ENCODE measurements at places on chromosomes 2 and 18.

DNA sequence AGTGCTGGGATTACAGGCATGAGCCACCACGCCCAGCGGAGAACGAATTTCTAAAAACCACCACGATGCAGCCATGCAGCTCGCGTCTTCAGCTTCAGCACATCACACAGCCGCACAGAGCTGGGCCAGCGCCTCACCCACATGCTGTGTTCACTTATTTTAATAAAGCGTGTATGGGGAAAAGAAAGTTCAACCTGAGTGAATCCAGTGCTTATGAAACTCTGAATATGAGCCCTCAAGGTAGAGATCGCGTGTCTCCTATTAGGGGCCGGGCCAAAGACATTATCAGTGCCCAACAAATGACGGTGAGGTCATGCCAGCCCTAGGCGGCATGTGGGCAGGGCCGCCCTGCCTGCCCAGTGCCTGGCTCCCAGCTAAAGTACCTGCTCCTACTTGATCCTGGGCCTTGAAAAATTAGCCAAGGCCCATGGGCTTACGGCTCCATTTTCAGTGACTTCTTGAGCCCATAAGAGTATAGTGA lies 44.3 kb downstream of the SPRED2 start:
- no peak for DNase-seq

- DNase-seq = no peak
Measured at GRCh38 chr2:230762317-230762896, 49.8 kb downstream of the CAB39 start.

- DNase-seq = peak; percentile 98
Measured at GRCh38 chr2:113818382-113818951, 62.0 kb upstream of the SLC35F5 start.

DNA sequence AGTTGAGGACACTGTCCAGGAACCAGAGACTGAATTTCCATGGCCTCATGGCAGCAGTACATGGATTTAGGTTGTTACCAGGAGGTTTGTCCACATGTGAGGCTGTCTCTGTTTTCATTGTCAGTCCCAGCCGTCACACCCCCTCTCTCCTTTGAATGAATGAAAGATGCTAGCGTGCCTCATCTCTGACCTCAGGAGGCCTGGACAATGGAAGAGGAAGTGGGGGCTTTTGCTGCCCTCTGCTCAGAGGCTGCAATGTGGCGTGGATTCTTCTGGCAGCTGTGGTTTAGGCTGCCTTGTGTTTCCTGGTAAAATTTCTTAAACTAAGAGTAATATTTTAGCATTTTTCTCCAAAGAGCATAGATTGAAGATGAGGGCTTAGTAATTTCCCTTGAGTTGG lies 47.5 kb downstream of the RAB31 start:
- no peak for DNase-seq

Data from AG04450 (cell line).